ENCODE measurements at places on chromosomes 5 and 9.

- DNase-seq = peak; percentile 52
Observed at GRCh38 chr5:142717582-142718215, 31.8 kb upstream of the FGF1 start.

GRCh38 chr5:9302218-9302617 lies 243.7 kb downstream of the SEMA5A start:
- no peak for DNase-seq

DNA sequence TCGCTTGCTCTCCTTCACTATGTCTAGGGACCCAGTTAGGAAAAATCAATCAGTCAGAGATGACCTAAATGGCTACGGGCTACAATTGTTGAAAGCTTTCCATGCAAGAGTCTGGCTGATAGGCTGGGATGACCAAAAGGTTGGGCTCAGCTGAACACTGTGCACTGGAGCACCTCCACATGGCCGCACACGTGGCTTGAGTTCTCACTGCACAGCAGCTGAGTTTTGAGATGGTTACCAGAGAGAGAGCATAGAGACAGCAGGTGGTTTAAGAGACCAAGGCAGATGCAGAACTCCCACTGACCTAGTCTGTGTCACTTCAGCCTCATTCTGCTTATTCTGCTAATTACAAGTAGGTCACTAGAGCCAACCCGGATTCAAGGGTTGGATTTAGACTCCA lies 2354.8 kb upstream of the C9orf72 start:
- DNase-seq = peak; percentile 2

DNA sequence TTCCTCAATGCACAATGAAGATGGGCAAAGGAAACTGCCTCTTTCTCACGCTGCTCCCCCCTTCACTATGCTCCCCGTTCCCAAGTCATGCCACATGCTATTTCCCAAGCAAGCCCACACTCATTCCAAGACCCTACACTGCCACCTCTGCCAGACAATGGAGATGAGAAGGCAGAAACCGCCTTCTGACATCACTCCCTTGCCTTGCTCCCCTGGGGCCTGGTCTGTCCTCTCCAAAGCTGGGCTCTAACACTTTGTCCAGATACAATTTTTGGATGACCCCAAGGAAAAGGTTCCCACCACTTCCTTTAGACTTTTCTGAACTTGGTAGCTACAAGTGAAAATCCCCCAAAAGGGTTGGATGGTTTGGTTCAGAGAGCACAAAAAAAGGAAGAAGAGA lies 7.2 kb upstream of the ADRA1B start:
- no peak for DNase-seq

- DNase-seq = no peak
Observed at GRCh38 chr9:16561121-16561520, 309.3 kb downstream of the BNC2 start.

GRCh38 chr9:27532046-27532445 lies 2.4 kb upstream of the MOB3B start:
- DNase-seq = no peak

DNA sequence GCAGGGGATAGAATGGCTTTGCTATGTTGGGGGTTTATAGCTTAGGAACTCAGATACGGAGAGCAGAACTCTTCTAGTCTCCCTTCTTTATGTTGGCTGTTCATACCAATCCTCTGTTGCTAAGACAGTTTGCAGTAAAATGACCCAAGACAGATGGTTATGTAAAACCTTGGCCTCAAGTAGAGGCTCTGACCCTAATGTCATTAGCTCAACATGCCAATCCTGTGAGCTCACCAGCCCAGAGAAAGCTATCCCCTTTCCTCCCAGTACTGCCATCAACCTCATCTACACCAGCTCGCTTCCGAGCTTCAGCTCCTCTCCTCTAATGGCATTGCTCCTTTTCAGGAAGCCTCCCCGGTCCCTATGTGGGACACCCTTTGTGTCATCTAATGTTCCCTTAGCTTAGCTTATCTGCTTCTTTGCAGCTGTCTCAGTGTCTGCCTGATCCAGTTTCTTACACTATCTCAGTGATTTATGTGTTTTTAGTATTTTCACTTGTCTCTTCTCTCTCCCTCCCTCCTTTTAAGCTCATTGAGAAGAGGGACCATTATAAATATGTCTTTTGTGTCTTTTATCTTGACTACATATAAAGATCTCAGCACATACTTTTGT lies 281.3 kb upstream of the CLINT1 start:
- DNase-seq = no peak

- DNase-seq = no peak
Observed at GRCh38 chr5:159113405-159113804, 13.7 kb upstream of the EBF1 start.

- no peak for DNase-seq
Observed at GRCh38 chr9:24189986-24190385, 355.7 kb downstream of the IZUMO3 start.

GRCh38 chr5:80122579-80122978 lies 87.4 kb downstream of the THBS4 start:
- no peak for DNase-seq

GRCh38 chr9:108676355-108676754 lies 179.4 kb downstream of the ACTL7B start:
- DNase-seq = no peak

DNA sequence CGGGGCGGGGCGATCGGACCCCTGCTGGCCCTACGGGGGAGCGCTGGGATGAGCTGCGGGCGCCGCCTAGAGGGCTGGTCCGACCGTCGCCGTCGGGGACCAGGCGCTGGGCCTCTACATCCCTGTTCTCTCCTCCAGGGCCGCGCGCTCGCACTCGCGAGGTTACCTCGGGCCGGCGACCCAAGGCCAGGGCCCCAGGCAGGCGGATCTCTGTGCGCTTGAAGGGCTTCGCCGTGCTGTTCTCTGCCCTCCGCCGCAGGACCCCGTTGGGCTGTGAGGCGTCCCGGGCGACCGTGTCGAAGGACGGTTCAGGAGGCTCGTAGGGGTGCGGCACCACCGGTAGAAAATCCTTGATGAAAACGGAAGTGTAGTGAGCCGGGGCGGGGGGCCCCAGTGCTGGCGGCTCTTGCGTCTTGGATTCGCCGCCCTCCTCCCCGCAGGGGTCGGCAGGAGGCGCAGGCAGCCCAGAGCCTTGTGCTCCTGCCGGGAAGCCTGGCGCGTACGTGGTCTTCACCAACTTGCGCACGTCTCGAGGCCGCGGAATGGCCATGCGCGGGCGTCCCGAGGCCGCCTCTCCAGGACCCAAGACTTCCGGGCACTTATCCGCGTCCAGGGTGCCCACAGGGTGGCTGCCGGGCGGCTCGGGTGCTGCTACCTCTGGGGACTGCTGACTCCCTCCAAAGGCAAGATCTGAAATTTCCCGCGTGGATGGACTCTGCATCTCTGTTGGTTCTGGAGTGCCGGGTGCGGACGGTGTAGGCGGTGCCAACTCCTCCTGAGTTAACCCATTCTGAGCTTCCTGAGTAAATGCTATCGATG lies 2.0 kb downstream of the PROB1 start:
- peak; percentile 85 for DNase-seq

DNA sequence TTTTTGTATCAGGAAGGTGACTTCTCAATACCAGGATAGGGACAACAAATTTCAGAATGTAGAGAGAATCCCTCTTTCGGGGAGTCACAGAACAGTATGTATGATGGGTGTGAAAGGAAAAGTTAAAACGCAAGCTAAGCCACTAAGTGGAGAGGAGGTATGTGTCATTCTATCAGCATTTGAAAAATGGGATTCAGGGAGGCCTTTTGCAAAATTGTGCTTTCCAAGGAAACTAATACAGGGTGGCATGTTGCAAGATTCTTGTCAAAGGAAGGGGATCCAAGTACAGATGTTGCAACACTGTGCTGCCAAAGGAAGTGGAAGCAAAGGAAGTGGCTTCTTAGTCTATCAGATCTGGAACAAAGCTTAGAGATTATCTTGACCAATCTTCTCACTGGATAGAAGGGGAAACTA lies 12.6 kb upstream of the TNIP1 start:
- no peak for DNase-seq

Data from neural progenitor cell (in vitro differentiated cells).